ENCODE measurements at places on chromosomes 1 and 21.

DNA sequence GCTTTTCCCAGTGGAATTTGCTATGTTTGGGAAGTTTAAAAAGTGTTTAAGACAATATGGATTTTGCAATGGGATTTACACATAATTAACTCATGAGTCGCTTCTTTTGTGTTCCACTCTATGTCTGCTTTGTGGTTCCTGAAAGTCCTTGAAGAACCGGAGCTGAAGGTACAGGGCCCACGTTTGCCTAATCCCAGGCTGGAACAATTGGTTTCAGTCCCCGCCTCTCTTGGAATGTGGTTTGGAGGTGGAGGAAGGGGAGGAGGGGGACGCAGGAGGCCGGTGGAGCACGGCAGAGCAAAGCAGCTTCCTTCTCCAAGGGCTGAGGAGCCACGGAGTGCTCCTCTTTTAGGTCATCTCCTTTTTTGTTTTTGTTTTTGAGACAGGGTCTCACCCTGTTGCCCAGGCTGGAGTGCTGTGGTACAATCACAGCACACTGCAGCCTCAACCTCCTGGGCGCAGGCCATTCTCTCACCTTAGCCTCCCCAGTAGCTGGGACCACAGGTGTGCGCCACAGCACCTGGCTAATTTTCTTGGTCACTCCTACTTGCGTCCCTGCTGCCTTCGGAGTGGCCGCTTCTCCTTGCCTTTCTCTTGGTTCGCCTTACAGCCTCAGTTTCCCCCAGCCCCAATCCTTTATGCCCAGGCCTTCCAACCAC, 129.5 kb upstream of the ERRFI1 start:
- DNase-seq, result no peak

GRCh38 chr1:205450448-205450847, 5.4 kb downstream of the BLACAT1 start:
- DNase-seq, result no peak

- DNase-seq, result no peak
These were observed 56.2 kb downstream of the SLC37A1 start for GRCh38 chr21:42569732-42570301.

GRCh38 chr1:97136996-97137395, 415.4 kb downstream of the PTBP2 start:
- no peak for DNase-seq

- no peak for DNase-seq
These were observed 1.9 kb downstream of the RSRP1 start for GRCh38 chr1:25245393-25245792.

DNA sequence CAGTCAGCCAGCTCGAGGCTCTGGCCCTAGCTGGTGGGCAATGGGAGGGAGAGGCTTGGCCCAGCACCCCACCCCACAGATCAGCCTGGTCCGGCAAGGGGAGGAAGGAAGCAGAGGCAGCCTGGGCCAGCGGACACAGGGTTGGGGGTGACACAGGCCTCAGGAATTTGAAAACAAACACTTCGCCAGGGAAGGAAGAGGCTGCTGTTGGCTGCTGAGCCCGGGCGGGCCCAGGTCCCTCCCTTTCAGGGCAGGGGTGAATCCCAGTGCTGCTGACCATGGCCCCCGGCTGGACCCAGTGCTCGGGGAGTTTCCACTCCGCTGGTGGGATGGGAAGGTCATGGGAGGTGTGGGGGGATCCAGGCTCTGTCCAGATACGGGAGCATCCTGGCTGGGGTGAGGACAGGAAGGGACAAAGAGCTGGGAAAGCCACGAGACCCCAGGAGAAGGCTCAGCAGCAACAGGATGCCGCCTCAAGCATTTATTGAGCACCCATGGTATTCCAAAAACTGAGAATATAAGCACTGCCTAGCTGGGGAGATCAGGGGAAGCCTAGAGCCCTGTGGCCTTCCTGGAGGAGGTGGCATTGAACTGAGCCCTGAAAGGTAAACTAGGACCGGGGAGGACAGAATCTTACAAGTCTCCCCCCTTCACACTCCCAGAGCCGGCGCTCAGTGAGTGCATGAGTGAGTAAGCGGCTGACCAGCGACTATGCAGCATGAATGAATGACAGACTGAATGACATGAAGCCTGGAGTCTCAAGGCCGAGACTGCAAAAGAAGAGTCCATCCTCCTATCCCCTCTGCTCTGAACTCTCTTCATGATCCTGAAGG, 26.2 kb upstream of the EPHA2 start:
- no peak for DNase-seq

DNA sequence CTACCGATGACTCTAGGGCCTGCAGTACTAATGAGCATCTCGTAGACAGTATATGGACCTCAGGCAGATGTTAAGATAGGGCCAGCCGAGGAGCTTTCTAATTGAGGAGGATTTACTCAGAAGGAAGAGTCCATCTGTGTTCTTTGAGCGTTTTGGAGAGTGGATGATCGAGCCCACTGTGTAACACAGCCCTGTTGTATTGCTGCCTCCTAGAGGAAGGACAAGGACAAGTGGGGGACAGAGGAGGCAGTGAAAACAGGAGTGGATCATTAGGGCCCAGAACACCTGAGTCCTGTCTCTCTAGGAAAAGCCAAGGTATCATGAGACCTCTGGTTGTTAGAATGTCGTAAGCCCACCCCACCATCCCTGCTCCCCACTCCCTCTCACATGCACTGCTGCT, 62.9 kb downstream of the TBX19 start:
- no peak for DNase-seq

GRCh38 chr1:184424157-184424556, 37.3 kb downstream of the C1orf21 start:
- no peak for DNase-seq

- no peak for DNase-seq
These were observed 33.1 kb downstream of the MAP3K7CL start for GRCh38 chr21:29163341-29164115.

- no peak for DNase-seq
These were observed 35.1 kb downstream of the LRRC3 start for GRCh38 chr21:44490405-44490804.

DNA sequence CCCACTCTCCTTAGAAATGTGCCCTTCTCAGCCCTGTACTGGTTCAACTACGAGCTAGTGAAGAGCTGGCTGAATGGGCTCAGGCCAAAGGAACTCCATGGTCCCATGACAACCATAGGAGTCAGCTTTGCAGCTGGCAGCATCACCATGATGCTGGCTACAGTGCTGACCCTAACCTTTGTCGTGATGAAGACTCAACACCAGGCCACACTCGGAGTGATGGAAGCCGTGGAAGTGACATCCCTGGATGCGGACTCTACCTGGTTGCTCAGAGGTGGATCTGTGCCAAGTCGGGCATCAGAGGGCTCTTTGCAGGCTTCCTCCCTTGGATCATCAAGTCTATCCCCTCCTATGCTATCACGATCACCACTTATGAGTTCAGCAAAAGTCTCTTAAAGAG, 11.6 kb downstream of the KDM5B start:
- DNase-seq, result no peak

- no peak for DNase-seq
These were observed 18.1 kb downstream of the KCNT2 start for GRCh38 chr1:196590012-196590708.

DNA sequence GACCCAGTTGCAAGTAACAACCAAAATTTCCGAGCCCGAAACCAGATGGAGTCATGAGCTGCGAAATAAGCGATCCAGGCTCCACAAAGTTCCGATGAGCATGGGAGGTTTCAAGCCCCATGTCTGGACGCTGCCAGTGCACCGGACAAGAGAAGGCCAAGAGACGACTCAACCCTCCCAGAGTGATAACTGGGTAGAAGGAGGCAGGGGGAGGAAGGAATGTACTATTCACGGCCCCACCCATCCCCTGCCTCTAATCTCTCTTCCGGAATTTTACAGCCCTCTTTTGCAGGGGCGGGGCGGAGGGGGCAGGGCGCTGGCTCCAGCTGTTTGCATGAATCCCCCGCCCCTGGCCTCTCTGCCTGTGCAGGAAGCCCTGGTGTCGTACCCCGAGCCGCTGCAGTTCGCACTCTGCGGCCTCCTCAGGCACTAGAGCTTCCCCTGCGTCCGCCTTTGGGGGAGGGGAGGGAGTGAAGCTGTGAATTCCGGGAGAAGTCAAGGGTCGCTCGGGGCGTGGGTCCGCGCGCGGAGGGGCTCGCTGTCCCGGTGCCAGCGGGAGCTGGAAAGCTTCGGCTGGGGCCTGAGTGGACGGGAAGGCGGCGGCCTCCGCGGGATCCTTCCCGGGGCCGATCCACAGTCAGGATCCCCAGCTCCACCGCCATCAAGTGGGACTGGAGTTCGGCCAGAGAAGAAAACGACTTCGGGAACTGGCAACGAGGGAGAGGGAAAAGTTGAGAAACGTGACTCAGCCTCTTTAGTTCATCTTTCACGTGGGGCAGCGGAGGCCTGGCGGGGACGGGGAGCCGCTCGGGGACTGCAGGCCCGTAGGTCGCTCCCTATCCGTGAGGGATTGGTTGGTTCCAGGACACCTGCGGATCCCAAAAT, 6.3 kb upstream of the PTP4A2 start:
- DNase-seq, result peak; percentile 76

GRCh38 chr21:28230559-28230958, 762.1 kb downstream of the LTN1 start:
- no peak for DNase-seq

- DNase-seq, result no peak
These were observed 188.9 kb downstream of the NRIP1 start for GRCh38 chr21:14875704-14876523.

GRCh38 chr1:54114955-54115354, 37.8 kb downstream of the CDCP2 start:
- no peak for DNase-seq

DNA sequence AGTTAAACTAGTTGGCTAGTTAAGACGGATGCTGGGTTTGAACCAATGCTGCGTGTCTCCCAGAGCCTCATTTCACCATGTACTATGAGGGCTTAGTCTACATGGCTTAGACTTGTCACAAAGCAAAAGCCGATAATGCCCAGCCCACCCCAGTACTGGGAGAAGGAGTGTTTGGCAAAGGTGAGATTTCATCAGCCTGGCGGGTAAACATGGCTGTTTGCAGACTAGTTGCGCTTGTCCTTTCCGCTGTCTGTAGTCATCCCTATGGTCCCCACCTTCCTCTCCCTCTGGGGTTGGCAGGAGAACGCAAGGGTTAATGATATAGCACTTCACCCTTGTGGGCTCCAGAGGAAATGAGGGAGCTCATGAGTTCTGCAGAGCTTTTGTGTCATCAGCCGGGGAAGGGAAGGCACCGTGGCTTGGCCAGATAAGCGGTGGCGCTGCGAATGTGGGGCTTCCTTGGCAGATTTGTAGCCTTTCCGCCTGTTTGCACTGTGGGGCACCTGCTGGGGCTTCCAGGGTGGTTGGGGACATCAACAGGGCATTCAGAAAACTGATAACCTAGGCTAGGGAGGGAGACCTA, 29.2 kb downstream of the SOX13 start:
- DNase-seq, result no peak

DNA sequence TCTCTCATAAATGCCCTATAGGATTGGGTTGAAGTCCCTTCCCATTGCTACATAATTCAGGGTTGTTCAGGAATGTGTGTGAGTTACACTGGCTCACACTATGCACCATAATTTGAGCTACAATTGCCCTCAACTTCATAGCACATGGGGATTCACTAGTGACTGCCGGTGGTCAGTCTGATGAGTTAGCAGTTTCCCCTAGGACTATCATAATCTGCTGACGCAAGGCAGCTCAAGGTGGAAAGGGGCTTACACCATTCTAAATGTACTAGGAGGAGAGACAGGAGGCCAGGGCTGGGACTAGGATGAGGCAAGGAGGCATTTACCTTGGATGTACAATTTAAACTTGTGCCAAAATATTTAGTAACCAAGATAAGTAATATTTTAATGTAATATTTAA, 224.7 kb downstream of the GRIK1 start:
- DNase-seq, result no peak

DNA sequence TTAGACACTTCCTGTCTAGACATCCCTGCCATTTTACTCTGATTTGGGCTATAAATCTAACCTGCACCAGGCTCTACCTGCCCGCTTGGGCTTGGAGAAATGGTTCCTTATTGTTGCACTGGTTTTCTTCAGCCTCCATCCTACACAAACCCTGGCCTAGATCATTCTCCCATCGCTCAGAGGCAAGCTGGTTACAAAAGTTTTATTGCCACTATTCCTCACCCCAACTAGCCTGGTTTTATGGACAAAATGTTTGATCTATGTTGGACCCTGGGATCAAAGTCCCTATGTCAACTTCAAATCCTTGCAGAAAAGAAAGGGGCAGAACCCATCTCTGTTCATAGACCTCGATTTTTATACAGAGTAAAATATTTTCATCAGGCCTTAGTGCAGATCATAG, 31.5 kb upstream of the MTF2 start:
- DNase-seq, result no peak

GRCh38 chr1:162420120-162420519, 8.2 kb upstream of the SH2D1B start:
- DNase-seq, result no peak

DNA sequence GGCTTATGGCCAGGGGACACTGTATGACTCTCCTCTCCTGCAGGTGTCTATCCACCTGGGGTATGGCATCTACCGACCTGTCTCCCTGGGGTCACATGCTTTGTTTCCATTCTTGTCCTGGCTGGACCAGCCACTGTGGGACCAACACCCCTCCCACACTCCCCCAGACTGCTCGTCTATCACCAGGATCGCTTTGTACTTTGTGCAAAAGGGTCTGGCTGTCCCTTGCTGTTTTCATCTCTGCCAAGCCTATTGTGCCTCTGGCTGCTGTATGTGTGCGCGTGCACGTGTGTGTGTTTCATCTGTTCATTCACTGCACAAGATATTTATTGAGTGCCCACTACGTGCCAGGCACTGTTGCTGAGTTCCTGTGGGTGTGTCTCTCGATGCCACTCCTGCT, 25.5 kb downstream of the ETNK2 start:
- no peak for DNase-seq

- DNase-seq, result no peak
These were observed 30.3 kb upstream of the RGS16 start for GRCh38 chr1:182634306-182635072.

DNA sequence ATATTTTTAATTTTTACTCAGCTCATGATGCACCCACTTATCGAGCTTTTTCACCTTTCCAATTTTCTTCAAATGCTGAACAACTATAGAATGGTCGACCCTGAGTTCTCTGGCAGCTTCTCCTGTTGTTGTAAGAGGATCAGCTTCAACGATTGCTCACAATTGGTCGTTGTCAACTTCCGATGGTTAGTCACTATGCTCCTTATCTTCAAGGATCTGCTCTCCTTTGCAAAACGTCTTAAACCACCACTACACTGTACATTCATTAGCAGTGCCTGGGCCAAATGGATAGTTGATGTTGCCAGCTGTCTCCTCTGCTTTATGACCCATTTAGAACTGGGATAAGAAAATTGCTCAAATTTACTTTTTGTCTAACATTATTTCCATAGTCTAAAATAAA, 385.9 kb upstream of the LYPLAL1 start:
- DNase-seq, result no peak

DNA sequence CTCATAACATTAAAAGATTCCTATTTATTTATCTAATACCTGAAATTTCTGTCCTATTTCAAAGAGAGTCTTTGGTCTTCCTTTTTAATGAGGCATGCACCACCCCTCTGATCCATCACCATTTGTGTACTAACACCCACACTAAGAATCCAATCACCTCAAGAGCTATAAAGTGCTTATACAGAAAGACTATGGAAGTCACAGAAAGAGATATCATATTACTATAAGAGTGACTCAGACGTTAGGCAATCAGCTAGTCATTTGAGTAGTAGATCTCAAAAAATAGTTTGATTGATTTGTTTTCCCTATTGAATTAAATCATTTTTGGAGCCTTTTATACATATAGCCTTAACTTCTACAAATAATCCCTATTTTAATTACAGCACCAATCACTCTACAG, 46.1 kb downstream of the NME7 start:
- DNase-seq, result no peak

- DNase-seq, result no peak
These were observed 164.8 kb upstream of the COL6A1 start for GRCh38 chr21:45816794-45817193.

Measured in activated CD4-positive, alpha-beta T cell treated with anti-CD3 and anti-CD28 coated beads, Interleukin-2, amount 50 U/mL, for 4 hours (primary cell).